ENCODE measurements at places on chromosomes 13 and 19.

GRCh38 chr13:69999875-70000274 is 107.8 kb upstream of the ATXN8OS start:
- DNase-seq, result no peak

DNA sequence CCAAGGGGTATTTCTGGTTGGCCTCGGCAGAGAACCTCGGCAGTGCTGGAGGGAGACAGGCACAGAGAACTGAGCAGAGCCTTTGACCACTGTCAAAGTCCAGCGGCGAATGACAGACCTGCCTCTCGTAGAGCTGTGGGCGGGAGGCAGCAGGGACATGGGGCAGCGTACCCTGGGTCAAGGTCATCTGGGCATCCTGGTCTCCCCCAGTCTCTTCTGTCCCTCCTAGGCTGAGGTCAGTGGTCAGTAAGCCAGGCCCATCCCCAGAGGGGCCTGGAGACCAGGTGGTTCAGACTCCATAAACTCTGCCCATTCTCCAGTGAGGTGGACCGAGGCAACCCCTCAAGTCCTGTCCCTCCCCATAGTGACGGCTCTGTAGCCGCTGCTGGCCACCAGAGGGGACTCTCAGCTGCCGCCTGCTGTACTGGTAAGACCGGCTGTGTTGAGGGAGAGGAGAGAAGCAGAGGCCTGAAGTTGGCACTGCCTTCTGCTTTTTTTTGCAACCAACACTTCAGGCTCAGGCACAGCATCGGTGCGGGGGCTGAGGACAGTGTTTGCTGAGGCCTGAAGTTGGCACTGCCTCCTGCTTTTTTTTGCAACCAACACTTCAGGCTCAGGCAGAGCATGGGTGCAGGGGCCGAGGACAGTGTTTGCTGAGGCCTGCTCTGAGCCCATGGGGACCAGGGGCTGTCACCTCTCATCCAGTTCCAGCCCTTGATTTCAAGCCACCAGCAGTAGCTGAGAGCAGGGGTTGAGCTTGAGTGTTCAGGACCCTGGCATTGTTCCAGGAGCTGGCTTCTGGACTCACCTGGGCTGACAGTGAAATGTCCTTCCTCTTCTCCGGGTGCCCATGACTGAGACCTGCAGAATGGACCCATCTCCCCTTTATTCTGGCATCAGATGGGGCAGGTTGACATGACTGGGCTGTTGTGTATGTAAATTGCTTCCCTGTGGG is at the start of gene PGLYRP2:
Gene PGLYRP2, minus strand, starts transcription at position 111 of the 955 bp plus-strand sequence. CDS start 130 bp downstream, outside the sequence.
- no peak for DNase-seq

GRCh38 chr19:34226036-34226435 is 28.3 kb upstream of the GARRE1 start:
- DNase-seq, result peak; percentile 59

DNA sequence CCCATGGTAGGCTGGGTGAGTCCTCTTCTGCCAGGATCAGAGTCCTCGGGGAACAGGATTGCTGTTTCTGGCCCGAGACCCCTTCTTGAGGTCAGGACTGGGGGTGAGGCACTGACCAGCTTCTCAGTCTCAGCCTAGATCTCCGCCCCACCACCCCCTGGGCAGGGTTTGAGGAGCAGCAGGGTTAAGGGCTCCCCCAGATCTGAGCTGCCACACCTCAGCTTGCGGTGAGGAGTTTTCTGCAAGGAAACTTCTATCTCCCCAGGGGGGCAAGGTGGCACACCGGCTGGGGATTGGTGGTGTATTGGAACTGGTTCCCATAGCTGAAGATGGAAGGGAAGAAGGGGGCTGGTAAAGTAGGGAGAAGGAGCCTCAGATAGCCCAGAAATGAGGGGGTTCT is 19.5 kb downstream of the CHST8 start:
- no peak for DNase-seq

GRCh38 chr19:1087813-1088415 is 7.3 kb downstream of the POLR2E start:
- no peak for DNase-seq

GRCh38 chr19:16288544-16288943 is 36.1 kb upstream of the KLF2 start:
- DNase-seq, result no peak

- no peak for DNase-seq
These were observed 94.2 kb downstream of the FRY start for GRCh38 chr13:32125751-32126150.

- DNase-seq, result no peak
These were observed 18.5 kb upstream of the FAM216B start for GRCh38 chr13:42762917-42763316.

DNA sequence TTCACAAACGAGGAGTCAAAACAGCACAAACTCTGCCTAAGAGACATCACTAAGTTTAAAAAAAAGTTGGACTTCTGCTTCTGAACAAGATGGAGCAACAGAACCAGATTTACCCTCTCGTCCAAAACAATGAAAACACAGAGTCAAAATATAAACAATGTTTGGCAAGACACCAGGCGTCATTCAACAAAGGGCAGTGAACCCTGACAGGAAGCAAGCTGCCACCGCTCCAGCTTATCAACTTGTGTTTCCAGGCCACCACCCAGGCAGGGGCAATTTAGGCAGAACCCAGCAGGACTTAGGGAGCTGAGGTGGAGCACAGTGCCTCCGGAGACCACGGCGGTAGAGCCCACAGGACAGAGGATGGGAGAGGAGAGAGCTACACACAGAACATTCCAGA is 8.6 kb upstream of the NAPA start:
- DNase-seq, result no peak

DNA sequence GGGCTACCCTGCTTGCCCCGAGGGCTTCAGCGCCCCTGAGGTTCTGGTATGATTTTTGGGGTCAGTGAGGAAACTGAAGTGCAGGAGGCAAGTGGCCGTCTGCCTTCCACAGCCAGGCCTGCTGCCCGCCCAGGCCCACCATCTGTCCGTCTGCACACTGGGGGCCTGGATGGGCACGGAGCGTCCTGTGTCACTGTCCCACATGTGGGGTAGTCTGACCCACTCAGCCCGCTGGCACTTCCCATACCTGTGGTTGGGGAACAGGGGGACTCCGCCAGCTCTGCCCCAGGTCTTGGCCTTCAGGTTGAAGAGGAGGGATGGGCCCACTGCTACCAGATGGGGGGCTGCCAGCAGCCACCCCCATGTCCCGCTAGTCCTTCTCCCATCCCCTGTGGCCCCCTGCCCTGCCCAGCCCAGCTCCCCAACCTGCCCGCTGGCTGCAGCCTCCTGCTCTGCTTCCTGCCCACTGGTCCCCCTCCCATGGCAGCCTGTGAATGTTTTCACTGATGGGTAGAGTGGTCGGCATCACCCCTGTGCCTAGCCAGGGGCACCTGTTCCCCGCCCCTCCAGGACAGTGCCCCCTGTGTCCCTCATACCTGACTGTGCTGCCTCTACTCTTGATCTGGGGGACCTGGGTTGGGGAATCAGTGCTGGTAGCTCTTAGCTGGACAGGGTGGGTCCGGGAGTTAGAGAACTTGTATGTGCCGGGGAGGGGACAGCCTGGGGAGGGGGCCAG is 9.5 kb downstream of the PIAS4 start:
- no peak for DNase-seq

GRCh38 chr19:30799865-30800755 is 427.9 kb downstream of the ZNF536 start:
- no peak for DNase-seq

GRCh38 chr13:32682740-32683139 is 96.5 kb downstream of the PDS5B start:
- DNase-seq, result no peak

DNA sequence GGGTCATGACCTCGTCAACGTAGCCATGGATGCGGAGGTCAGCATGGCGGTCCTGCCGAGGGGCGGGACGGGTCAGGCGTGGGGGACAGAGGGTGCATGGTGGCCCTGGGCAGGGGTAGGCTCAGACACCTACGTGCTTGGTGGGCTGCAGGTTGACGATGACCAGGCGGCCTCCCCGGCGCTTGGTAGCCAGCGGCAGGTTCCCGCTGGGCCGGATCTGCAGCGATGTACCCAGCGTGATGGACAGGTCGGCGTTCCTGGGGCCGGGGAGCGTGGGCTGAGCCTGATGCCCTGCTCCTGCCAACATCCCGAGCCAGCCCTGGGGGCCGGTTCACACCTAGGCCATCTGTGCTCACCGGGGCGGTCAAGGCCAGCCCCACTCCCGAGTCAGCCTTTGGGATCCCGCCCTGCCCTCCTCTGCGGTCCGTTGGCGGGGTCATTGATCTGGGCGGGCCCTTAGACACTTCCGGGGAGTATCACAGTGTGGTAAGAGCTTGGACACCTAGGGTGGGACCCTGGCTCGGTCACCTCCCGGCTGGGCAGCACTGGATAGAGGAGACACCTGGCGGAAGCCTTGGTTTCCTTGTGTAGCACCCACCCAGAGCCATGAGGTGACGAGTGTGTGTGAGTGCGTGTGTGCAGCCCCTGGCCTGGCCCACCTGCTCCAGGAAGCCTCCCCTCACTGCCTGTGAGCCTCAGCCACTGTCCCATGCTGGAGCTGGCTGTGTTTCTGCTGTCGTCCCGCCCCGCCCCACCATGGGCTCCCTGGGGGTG is 7.3 kb downstream of the SIRT6 start:
- no peak for DNase-seq

DNA sequence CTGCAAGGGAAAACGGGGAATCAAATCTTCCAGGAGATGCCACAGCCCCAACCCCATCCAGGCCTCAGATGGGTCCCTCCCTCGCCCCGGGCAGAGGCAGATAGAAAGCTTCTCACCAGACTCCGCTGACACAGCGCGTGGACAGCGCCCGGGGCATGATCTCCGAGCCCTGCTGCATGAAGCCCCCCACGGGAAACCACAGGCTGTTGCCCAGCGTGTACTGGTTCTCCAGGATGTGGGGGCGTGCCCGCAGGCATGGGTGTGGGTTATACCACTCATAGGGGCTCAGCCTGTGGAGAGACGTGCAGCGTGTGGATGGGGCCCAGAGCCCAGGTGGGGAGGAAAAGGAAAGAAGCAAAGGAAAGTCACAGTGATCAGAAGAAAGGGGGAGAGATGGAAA is 27.2 kb upstream of the ATP1A3 start:
- DNase-seq, result peak; percentile 17

DNA sequence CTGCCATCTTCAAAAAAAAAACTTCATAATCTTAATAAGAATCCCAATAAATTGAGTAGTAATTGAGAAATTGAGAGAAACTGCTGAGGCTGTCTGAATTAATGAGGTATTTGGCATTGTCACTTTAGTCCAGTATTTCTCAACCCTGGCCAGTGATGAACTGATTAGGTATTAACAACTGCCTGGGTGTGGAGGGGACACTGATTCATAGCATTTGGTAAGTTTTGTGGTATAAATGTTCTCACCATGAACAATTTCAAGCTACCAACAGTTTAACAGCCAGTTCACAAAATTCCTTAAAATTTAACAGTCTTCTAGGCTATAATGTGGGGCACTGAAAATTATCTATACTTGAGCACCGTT is 18.3 kb downstream of the GPC6 start:
- no peak for DNase-seq

DNA sequence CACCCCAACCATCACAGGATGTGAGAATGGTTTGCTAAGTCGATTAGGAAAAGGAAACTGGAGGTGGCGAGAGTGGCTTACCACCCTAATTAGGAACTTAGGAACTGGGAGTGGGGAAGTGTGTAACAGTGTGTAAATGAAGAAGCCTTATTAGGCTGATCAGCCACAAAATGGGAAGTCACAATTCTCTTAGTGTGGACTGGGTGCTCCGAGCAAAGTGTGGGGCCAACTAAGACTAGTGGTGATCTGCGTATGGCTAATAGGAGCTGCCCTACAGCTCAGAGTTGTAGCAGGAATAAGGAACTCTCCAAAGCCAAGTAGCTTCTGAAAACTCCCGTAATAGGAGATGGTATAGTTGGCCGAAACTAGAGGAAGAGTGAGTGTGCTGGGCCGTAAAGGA is 7.6 kb downstream of the SIGLEC11 start:
- no peak for DNase-seq

- no peak for DNase-seq
These were observed 1294.3 kb upstream of the ATXN8OS start for GRCh38 chr13:68813180-68813796.

GRCh38 chr19:38736036-38736412 is 8.2 kb downstream of the CAPN12 start:
- DNase-seq, result no peak

DNA sequence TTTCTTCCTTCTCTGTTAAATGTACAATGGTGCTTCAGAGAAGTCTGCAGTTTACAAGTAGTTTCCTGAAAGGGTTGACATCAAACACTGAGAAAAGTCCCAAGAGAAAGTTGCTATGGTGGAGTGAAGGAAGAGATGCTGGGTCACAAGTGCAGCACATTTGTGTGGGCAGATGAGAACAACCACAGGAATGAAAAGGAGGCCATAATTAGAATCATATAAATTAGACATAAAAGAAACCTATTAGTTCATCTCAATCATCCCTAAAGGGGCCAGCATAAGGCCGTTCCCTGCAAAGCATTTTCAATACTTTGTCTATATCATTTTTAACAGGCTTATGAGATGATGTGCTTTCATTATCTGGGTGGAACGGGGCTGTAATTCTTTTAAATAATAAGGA is 359.2 kb downstream of the IRS2 start:
- no peak for DNase-seq

- DNase-seq, result no peak
These were observed 829.8 kb upstream of the SLC10A2 start for GRCh38 chr13:103895835-103896531.

DNA sequence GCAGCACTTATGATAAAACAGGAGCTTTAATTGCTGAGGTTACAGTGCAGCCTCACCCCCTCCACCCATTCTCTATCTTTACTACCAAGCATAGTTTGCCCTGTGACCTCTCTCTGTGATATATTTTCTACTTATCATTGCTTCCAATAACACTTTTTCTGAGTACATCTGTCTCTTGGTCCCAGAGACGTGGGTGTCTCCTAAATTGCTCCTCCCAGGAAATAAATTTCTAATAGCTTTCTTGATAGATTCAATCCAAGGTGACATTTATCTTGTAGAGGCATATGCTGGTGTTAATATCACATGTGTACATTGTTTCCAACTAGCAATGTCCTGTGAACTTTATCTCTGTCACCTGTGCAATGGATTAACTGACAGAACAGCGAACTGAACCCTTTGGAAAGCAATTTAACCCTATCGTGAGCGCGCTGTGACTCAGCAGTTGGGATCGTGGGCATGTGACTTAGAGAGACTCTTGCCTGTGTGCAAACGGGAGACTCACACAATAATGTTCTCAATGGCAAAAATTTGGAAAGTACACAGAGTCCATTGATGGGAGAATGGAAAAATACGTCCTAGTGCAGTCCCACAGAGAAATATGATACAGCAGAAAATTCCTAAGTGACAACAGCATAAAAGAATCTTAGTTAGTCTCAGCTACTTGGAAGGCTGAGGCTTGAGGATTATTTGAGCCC is 7.0 kb upstream of the MAP2K2 start:
- no peak for DNase-seq

DNA sequence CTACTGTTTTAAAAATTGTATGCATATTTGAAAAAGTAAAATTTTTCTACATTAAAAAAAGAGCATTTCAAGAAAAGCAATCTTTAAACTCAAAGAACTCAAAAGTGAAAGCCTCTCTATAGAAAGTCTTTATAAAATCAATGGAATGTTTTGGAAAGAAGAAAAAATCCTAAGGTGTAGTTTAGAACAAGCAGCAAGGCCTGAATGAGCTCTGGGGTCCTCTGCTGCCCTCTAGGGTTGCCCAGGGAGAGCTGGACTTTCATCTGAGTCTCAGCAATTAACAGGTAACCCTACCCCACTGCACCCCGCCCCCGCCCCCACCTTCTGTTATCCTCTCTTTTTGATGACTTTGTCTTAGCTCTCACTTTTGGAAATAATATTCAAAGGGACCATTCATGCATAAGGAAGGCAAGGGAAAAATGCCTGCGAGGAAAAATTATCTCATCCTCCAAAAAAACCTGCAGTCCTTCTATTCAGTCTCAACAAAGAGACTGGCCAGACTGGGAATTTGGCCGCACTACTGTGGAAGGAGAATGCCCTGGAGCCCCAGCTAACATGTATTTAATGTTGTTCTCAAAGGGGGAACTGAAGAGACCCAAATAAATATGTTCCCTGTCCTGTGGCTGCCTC is 24.1 kb downstream of the SLC25A30 start:
- DNase-seq, result peak; percentile 27

Measured in Jurkat, Clone E6-1 (cell line).